ENCODE measurements at places on chromosomes 11 and 22.

DNA sequence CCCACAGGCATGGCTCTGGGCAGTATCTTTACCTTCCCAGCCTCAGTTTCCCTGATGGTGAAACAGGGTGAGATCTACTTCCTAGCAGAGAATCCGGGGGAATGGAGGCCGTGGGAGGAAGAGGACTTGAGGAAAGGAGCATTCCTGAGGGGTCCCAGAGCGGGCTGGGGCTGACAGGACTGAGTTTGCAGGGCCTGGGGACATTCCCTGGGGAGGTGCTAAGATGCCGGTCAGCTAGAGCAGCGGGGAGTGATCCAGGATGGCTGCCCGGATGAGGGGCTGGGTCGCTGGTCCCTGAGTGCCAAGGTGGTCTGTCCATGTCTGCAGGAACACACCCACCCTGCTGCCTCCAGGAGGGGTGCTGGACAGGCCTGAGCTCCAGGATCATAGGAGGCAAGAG is 8.3 kb upstream of the RTN4R start:
- no peaks in the 10 kb centered on the region for H3K36me3 ChIP-seq
- no peaks in the 10 kb centered on the region for H3K27me3 ChIP-seq
- DNase-seq = no peak
- H3K4me1 ChIP-seq = no peaks in the 10 kb centered on the region

DNA sequence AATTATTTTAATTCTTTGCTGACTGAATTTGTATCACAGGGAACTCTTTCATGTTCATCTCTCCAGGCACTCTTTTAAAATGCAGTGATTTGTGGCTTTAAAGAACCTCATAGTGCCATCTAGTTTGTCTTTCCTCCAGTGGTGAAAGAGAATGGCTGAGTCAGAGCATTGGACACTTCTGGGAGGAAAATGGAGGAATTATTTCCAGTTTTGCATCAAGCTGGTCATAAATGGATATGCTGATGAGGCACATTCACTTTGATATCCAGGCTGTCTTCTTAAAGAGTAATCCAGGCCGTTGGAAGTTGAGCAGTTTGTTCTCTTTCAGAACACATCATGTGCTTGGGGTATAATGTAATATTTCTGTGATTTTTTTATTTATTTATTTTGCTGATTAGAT is 273.7 kb downstream of the DDX10 start:
- no peaks in the 10 kb centered on the region for H3K27me3 ChIP-seq
- DNase-seq = no peak
- no peak overlapping the region for H3K27ac ChIP-seq
- H3K4me1 ChIP-seq = peaks cover 16% of the 10 kb centered on the region
- no peaks in the 10 kb centered on the region for H3K36me3 ChIP-seq

DNA sequence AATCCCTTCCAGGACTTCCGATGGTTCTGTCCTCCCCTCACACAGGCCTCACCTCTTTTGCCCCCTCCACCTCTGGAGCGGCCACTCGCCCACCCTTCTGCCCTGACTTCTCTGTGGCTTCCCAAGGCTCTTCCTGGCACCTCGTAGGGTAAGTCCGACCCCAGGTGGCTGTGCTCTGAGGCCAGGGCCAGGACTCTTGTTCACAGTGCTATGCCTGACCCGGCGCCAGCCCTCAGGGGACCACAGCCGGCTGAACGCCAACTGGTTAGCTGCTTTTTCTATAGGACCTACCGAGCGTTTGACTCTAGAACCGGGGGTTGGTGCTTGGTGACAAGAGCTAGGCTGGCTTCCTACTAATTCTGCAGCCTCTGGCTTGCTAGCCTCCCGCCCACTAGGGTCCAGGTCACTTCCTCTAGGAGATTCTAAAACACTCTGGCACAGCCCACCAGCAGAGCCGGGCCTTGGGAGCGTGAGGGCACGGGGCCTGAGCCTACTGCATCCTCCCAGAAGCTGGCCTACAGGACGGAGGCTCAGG is 28.4 kb upstream of the KCNQ1OT1 start:
- H3K4me3 ChIP-seq = no peak overlapping the region
- no peak overlapping the region for H3K27ac ChIP-seq
- H3K36me3 ChIP-seq = no peaks in the 10 kb centered on the region
- no peaks in the 10 kb centered on the region for H3K4me1 ChIP-seq

- H3K4me1 ChIP-seq = no peaks in the 10 kb centered on the region
- H3K36me3 ChIP-seq = peaks cover 4% of the 10 kb centered on the region
- no peak for DNase-seq
- H3K27me3 ChIP-seq = no peaks in the 10 kb centered on the region
- H3K4me3 ChIP-seq = no peak overlapping the region
These were observed 50.6 kb upstream of the APOA1 start for GRCh38 chr11:116888024-116888423.

DNA sequence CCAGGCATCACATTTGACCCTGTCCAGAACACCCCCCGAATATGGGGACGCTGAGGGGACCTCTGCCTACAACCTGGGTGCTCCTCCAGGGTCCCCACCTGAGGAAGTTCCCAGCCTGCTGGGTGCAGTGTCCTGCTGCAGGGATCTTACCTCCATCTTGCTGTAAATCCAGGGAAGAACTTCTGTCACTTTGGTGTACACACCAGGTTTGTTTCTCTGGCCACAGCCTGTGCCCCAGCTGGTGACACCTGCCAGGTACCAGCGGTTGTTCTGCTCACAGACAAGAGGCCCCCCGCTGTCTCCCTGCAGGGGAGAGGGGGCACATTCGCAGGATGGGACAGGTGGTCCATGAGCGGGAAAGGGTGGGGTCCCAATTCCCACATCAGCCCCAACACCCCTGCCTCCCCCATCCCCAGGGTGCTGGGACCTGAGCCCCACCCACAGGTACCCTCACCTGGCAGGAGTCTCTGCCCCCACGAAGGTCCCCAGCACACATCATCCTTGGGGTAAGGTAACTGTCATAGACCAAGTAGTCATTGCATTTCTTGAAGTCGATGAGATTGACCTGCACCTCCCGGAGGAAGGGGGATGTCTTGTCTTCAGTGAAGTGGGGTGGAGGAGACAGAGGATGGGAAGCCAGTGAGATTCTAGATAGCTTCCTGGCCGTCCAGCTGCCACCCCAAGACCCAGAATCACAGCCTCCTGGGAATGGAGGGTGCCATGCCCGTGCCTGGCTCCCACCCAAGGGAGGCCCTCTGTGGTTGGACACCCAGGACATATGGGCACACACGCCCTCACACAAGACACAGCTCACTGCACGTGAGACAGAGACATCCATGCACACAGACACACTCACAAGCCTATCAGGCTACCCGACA is 25.5 kb downstream of the TMPRSS13 start:
- H3K4me3 ChIP-seq = no peak overlapping the region
- H3K27ac ChIP-seq = no peak overlapping the region
- H3K36me3 ChIP-seq = no peaks in the 10 kb centered on the region
- no peaks in the 10 kb centered on the region for H3K27me3 ChIP-seq
- no peak for DNase-seq

DNA sequence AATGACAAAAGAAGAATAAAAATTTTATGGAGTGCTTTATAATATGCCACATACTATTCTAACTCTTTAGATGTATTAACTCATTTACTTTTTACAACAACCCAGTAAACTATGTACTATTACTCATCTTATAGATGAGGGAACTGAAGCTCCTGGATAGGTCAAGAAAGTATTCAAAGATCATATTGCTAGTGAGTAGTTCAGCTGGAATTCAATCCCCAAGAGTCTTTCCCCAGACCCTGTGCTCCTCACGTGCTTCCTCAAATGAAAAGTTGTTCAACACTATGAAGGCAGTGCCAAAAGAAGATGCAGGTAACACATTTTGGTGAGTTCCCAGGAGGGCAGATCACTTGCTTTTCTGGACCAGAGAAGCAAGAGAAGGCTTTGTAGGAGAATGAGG is 46.8 kb downstream of the BTG4 start:
- DNase-seq = no peak
- H3K4me1 ChIP-seq = no peaks in the 10 kb centered on the region
- no peaks in the 10 kb centered on the region for H3K27me3 ChIP-seq
- no peaks in the 10 kb centered on the region for H3K36me3 ChIP-seq
- no peak overlapping the region for H3K4me3 ChIP-seq

- H3K4me1 ChIP-seq = peaks cover 40% of the 10 kb centered on the region
- peak; percentile 46 for DNase-seq
- peaks cover 45% of the 10 kb centered on the region for H3K27me3 ChIP-seq
- H3K27ac ChIP-seq = no peak overlapping the region
- peak overlapping the region; percentile 58 for H3K4me3 ChIP-seq
- no peaks in the 10 kb centered on the region for H3K36me3 ChIP-seq
These were observed 11.0 kb downstream of the NRXN2 start for GRCh38 chr11:64711956-64712362.

Measured in GM23338 (cell line).